ENCODE measurements at places on chromosomes 12 and 14.

GRCh38 chr12:34051486-34051885 is 29.2 kb downstream of the ALG10 start:
- DNase-seq: no peak

- no peak for DNase-seq
These were observed 764 bp downstream of the DYNLL1 start for GRCh38 chr12:120496413-120497340.

- DNase-seq: peak; percentile 4
These were observed 32.9 kb downstream of the ZFYVE21 start for GRCh38 chr14:103748534-103748857.

GRCh38 chr12:75315518-75315917 is 14.6 kb downstream of the CAPS2 start:
- DNase-seq: no peak

- no peak for DNase-seq
These were observed 457.7 kb upstream of the PDE3A start for GRCh38 chr12:19910681-19911080.

GRCh38 chr12:111310076-111310870 is 58.6 kb downstream of the PHETA1 start:
- no peak for DNase-seq

- DNase-seq: no peak
These were observed 193.1 kb upstream of the DIO2 start for GRCh38 chr14:80404413-80404812.

GRCh38 chr14:19920021-19920657 is at the start of gene OR4K5:
Gene OR4K5 (plus strand): TSS chr14:19920607. CDS start chr14:19920607, 0 bp downstream.
- no peak for DNase-seq

GRCh38 chr14:39229601-39230110 is 4.1 kb upstream of the MIA2 start:
- no peak for DNase-seq

GRCh38 chr14:55073856-55074255 is 22.4 kb downstream of the MAPK1IP1L start:
- no peak for DNase-seq
